H9 (cell line): ENCODE measurements at places on chromosomes 7 and 10. TPM values are rescaled to one million over a fixed set of nuclear protein-coding genes. Genes with fewer than 3 reads are reported as not detected.
A peak's percentile ranks its signal among the peaks of the same experiment; 100 is the strongest.

Gene CCDC172
- 1.3 and 1.8 TPM in 2 replicates for total RNA-seq

GRCh38 chr7:129865093-129865924 lies 87.5 kb downstream of the UBE2H start:
- DNase-seq = no peak

Gene ELMO1
- total RNA-seq = 7.8 TPM in 2 replicates

- DNase-seq = no peak
Measured at GRCh38 chr7:146235195-146235594, 118.6 kb downstream of the CNTNAP2 start.

Gene KNDC1
- 13.7 and 15.7 TPM in 2 replicates for total RNA-seq

GRCh38 chr10:48439581-48440041 lies 133.1 kb downstream of the MAPK8 start:
- peak; percentile 27 for DNase-seq

Gene CTTNBP2
- 15.7 and 17.6 TPM in 2 replicates for total RNA-seq

- DNase-seq = no peak
Measured at GRCh38 chr10:124602121-124602561, 140.5 kb downstream of the LHPP start.

- DNase-seq = no peak
Measured at GRCh38 chr7:157857578-157858075, 520.8 kb downstream of the DNAJB6 start.

DNA sequence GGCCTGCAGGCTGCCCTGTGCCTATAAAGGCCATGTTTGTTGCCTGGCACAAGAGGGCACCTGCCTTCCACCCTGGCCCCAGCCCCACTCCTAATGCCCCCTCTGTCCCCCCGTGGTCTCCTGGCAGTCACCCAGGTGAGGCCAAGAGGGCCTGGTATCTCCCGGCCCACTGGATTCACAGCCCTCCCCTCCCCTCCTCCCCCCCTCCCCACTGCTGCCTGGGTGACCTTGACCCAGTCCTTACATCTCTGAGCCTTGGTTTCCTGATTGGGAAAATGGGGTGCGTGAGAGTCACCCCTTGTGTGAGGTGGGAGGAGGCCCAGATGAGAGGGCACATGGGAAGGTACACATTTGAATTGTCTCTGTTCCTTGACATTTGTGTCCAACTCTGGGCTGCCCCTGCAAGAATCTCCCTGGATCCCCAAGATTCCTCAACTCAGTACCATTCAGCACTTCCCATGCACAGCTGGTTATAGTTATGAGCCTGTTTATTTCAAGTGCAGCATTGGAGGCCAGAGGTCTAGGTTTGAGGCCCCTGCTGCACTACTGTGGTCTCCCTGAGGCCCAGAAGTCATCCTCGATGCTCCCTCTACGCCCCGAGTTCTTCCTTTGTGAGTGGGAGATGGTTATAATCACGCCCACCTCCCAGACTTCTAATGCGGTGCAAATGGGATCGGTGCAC lies 58.9 kb downstream of the TMEM270 start:
- no peak for DNase-seq

DNA sequence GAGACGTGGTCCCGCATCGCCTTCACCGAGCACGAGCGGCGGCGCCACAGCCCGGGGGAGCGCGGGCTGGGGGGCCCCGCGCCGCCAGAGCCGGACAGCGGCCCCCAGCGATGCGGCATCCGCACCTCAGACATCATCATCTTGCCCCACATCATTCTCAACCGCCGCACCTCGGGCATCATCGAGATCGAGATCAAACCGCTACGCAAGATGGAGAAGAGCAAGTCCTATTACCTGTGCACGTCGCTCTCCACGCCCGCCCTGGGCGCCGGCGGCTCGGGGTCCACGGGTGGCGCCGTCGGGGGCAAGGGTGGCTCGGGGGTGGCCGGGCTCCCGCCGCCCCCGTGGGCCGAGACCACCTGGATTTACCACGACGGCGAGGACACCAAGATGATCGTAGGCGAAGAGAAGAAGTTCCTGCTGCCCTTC lies 737 bp downstream of the CNNM2 start:
- DNase-seq = no peak

- no peak for DNase-seq
Measured at GRCh38 chr10:84075226-84076046, 63.9 kb upstream of the GHITM start.

DNA sequence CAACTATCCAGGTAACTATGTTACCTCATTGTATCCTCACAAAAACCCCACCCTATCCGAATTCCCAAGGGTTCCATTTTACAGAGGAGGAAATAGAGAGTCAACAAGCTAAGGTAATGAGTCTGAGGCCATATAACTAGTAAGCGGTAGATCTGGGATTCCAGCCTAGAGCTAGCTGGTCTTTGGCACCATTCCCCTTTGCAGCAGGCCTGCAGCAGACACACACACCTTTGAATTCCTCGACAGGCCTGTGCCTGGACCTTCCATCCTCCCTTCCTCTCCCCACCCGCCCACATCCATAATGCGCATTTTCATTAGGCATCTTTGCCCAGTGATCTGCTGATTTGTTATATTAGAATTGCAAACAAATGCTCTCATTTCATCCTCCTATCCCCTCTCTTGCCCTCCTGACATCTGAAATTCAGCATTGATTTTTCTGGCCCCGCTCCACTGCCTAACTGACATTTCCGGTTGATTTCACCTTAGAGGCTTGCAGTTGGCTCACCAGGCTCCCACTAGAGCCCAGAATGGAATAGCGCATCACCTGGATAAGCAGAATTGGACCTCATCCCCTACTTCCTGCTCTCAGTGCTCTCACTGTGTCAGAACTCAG lies 129.5 kb downstream of the PLXNA4 start:
- DNase-seq = no peak

- peak; percentile 76 for DNase-seq
Measured at GRCh38 chr7:151012911-151013347, 11.4 kb downstream of the ATG9B start.

- no peak for DNase-seq
Measured at GRCh38 chr7:33431543-33431942, 302.2 kb downstream of the BBS9 start.

DNA sequence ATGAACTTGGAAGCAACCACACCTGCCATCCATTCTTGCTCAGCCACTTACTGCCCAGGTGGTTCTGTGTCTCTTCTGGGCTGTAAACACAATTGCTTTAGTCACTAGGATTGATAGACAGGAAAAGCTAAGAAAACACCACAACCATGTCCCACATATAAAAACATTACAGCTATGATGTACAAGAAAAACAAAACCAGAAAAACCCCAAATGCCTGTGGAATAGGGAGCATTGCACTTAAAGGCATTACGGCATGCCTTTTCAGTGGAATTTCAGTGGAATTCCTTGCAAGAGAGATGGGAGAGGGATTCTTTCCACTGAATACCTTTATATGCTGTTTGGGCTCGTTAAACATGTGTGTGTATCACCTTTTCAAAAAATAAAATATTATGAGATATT lies 44.2 kb upstream of the GPR26 start:
- no peak for DNase-seq

GRCh38 chr10:62626079-62626478 lies 178.4 kb upstream of the ADO start:
- no peak for DNase-seq

- no peak for DNase-seq
Measured at GRCh38 chr7:96936621-96937020, 68.7 kb upstream of the DLX6 start.
